CD8-positive, alpha-beta memory T cell (primary cell): ENCODE measurements at places on chromosomes 16 and 17.

DNA sequence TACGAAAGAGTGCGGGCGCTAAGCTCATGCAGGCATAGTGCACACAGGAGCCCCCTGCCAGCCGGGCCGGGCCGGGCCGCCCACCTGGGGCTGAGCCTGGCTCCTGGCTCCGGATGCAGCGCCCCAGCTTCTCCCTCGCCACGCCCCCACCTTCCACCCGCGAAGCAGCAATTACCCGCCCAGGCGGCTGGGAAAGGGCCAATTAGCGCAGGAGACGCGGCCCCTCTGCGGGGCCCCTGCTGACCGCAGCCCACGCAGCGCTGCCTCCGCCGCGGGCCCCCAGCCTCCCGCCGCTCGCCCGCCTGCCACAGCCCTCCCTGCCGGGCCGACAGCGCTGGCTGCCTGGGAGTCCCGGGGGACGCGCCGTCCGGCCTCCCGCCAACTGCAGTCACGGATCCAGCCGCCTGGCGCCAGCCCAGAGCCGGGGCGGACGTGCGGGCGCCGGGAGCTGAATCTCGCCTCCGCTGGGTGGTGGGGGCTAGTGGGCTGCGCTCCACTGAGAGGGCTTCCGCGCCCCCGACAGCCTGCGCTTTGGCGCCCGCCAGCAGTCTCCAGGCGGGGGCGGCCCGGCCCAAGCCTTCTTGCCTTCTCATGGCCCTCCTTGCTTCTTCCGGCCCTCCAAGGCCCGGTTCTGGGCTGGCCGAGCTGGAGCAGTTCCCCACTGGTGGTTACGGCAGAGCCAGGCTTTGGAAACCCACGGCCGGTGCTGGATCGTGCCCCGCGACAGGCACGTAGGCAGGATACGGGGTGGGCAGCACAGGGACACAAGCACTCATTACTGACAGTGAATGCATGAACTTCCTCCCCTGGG, 14.9 kb upstream of the CBFB start:
- peak; percentile 80 for DNase-seq

GRCh38 chr17:50920891-50921586, 54.9 kb upstream of the TOB1 start:
- DNase-seq: no peak

GRCh38 chr16:54331241-54332002, 44.8 kb upstream of the IRX3 start:
- DNase-seq: no peak

GRCh38 chr16:3118204-3118790, 5.9 kb downstream of the ZNF205 start:
- DNase-seq: no peak

DNA sequence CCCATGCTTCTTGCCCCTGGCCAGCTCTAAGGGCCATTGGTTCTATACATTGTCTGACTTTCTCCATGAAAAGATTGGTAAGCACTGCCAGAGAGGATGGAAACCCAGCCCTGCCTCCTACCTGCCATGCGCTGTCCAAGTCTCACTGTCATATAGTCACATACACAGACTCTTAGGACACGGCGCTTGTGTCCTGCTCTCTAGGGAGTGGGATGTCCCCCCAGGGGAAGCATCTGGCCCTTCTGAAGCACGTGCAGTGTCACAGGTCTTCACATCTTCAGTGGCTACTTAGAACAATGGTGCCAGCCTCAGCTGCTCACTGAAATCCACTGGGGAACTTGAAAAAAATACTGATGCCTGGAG, 38.7 kb downstream of the MYO18A start:
- peak; percentile 42 for DNase-seq

DNA sequence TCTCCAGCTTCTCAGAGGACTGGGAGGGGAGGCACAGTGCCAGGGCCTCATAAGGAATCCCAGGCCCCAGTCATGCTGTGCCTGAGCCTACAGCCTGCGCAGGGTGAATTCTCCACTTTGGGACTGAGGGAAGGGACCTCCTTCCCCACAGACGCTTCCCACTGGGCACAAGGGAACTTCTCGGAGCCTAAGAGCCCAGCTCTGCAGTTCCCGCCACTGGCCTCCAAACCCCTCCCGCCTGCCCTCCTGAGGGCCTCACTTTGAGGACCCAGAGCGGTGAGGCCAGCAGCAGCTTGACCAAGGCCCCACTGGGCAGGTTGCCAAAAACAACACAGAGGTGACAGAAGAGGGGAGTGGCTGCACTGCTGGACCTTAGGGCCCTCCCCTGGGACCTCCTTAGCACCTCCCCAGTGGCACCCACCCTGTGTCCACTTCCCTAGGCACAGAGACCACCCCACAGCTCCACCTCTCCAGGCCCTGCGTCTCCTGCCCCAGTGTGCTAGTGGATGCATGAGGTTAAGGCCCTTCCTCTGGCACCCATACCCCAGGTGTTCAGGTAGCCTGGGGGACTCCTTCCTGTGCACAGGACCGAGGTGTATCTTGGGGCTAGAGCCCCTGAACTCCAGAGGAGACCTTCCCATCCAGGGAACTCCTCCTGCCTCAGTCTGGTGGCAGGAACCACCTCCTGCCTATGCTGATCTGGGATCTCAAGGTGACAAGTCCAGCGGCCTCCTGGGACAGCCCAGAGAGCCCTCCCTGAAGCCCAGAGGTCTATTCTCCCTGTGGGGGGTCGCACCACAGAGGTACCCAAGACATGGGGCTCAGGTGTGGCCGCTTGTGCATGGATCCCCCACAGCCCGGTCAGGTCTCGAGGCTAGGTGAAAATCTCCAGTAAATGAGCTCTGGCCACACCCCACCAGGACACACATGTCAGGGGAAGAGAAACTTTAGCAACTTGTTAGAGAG, 3.4 kb downstream of the CASKIN2 start:
- no peak for DNase-seq

DNA sequence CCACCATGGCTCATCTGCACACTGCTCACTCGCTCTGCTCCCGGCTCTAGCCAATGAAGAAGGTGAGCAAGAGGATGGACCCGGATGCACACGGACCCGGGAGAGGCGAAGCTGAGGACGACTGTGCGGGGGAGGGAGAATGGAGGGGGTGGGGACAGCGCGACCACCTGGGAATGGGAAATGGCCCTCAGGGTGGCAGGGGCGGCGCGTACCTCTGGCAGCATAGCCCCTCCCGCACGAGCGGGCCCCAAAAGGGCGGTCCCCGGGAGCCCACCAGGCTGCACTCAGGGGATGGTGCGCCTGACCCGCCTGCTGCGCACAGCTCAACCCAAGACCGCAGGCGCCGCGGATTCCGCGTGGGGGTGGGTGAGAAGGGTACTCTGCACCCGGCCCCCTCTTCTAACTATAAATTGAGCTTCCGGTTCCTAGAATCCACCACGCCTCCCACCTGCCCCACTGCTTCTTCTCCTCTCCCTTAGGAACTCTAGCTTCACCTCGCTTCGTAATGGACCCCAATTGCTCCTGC, 6.1 kb downstream of the MT1H start:
- DNase-seq: peak; percentile 43

DNA sequence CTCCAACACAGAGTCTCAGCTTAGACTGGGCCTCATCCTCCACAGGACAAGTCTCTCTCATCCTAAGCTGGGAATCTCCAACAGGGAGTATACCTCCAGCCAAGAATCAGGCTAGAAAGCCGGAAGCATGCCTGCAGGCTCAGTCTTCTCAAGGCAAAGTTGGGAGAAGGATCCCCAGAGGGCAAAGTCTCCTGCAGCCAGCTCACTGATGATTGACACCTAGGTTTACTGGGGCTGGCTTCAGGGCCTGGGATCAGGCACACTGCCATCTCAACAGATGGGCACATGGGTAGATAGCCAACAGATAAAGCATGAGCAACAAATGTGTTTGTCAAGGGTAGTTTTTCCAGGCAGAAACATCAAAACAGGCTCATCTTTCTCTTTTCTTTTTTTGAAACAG, 56.1 kb upstream of the TOX3 start:
- DNase-seq: no peak

GRCh38 chr16:80541306-80541694, 507 bp downstream of the DYNLRB2 start:
- no peak for DNase-seq

- DNase-seq: peak; percentile 62
These were observed at the start of gene CORO6 for GRCh38 chr17:29622337-29623282. TSS of gene CORO6 (minus strand) at chr17:29622912. CDS start at chr17:29621421, 1,491 bp downstream.

DNA sequence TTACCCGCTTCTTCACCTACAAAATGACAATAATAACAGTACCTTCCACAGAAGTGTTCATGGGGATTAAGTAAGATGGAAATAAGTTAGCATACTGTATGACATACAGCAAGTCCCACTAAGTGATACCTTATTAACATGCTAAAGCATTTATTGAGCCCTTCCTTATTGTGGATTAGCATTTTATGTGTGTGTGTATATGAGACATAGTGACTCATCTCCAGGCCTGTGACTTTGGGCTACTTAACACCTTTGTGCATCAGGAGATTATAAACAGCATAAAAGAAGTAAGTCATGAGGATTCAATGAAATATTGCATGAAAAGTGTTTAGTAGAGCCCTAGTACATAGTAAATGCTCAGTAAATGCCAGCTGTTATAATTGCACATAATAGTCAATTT, 52.9 kb downstream of the CA10 start:
- DNase-seq: no peak

GRCh38 chr16:20939611-20940010, 39.0 kb downstream of the LYRM1 start:
- DNase-seq: no peak

DNA sequence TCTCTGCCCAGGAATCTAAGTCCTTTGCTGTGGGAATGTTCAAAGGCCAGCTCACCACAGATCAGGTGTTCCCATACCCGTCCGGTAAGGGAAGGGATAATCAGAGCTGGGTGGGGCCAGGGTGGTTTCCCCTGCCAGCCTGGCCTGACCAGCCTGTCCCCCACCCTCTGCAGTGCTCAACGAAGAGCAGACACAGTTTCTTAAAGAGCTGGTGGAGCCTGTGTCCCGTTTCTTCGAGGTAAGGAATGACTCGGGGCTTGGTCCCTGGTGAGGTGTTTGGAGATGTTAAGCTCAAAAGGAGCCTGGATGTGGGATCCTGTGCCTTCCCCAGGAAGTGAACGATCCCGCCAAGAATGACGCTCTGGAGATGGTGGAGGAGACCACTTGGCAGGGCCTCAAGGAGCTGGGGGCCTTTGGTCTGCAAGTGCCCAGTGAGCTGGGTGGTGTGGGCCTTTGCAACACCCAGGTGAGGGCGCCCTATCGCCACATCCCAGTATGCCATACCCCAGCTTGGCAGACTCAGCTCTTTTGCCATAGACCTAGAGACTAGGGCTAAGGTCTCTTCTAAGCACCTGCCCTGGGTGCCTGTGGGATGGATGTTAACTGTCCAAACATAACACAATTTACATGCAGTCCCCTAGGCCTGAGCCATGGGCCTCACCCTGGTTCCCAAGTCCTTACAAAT, 997 bp downstream of the ACADVL start:
- peak; percentile 72 for DNase-seq

GRCh38 chr17:9056566-9056965, 35.3 kb downstream of the NTN1 start:
- no peak for DNase-seq

DNA sequence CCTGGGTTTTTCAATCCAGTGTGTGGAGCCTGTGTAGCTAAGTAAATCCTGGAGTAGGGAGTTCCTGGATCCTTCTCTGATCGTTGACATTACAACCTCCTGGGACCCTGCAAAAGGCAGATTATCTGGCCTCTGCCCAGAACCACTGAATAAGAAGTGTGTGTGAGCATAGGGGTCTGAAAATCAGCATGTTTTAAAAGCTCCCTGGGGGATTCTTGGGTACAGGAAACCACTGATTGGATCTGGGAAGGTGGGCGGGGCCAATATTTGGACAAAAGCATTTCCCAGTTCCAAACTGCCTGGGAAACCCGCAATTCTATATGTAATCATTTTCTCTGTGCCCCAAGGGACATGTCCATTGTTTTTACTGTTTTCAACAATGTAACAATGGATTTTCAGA, 27.2 kb upstream of the BEAN1 start:
- no peak for DNase-seq

- DNase-seq: no peak
These were observed 23.3 kb upstream of the FOXJ1 start for GRCh38 chr17:76164331-76164730.

- no peak for DNase-seq
These were observed 300.6 kb downstream of the SOX9 start for GRCh38 chr17:72421128-72422092.

DNA sequence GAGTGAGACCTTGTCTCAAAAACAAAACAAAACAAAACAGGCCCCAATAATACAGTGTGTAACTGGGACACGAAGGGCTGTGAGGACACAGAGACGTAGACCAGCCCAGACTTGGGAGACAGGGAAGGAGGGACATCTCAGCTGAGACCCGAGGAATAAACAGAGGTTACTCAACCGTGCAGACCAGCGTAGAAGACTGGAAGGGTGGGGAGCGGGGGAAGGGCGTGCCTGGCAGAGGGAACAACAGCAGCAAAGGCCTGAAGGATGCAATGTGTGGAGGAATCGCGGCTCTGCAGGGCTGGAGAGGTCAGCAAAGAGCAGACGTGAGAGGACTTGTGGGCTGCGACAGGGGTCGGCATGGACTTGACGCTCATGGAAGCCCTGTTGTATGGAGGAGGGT, 11.6 kb upstream of the CES4A start:
- no peak for DNase-seq
